ENCODE measurements at places on chromosomes 3 and 15. TPM values are rescaled to one million over a fixed set of nuclear protein-coding genes. Genes with fewer than 3 reads are reported as not detected.

DNA sequence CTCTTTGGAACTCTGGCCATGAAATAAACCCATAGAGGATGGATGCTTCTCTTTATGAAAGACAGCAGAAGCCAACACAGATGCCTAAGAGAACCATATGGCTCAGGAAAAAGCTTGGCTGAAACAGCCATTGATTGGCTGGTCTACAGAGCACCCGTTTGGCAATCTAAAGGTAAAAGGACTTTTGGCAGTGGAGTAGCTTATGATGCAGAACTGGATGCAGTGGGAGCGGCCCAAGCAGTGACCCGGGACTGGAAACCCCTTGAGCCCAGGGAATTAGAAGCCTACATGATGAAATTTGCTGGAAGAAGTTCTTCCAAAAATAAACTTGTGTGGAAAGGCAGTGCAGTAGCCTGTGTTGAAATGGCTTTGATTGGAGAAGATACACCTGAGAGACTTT lies 360.2 kb downstream of the NR2F2 start:
- DNase-seq, result no peak

Gene CILP
- total RNA-seq, result 0.03 TPM

- DNase-seq, result no peak
Observed at GRCh38 chr3:178129109-178129508, 407.1 kb upstream of the KCNMB2 start.

Gene DHX36
- total RNA-seq, result 102 TPM

- peak; percentile 32 for DNase-seq
Observed at GRCh38 chr3:142976621-142977398, 13.3 kb upstream of the PAQR9 start.

Gene PLS1
- 42.2 TPM for total RNA-seq

- no peak for DNase-seq
Observed at GRCh38 chr15:53461677-53462076, 297.8 kb downstream of the WDR72 start.

Gene CLDN16
- not detected for total RNA-seq

GRCh38 chr15:64009798-64010261 lies 36.5 kb downstream of the DAPK2 start:
- no peak for DNase-seq

Gene DLL4
- total RNA-seq, result 0.31 TPM

DNA sequence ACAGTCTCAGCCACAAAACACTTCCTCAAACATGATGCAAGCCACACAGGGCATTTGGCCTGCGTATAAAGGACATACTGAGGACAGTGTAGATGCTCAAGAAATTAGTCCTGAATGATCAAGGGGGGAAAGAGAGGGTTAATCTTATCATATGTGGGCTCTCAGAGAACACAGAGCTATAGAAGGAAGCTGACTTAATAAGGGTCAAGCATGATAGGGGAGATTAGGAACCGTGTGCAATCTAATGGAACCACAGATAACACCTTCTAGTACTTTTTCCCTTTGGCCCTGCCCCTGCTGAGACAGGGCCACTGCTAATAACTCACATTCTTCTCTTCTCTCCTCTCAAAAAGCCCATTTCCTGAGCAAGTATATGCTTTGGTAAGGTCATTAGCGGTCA lies 114.1 kb upstream of the ADAMTS9 start:
- DNase-seq, result no peak

DNA sequence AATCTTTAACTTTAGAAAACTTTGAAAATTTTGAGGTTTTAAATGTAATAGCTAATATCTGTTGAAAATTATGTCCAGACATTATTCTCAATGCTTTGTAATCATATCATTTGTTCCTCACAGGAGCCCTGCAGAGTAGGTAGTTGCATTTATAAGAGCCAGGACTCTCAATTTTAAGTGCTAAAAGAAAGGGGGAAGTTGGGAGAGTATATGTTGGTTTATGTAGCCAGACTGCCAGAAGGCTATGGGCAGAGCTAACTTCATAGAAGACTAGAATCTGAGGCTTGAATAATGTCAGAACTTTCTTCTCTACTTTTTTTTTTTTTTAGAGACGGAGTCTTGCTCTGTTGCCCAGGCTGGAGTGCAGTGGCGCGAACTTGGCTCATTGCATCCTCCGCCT lies 9.1 kb downstream of the VPS8 start:
- no peak for DNase-seq

Gene ANO10
- 34.6 TPM for total RNA-seq
